ENCODE measurements at places on chromosomes 3 and 15. TPM values are rescaled to one million over a fixed set of nuclear protein-coding genes. Genes with fewer than 3 reads are reported as not detected.
A peak's percentile ranks its signal among the peaks of the same experiment; 100 is the strongest.

SCN11A gene
- total RNA-seq = 0.61 TPM

WDR93 gene
- total RNA-seq = not detected

GRCh38 chr3:64930891-64931290 lies 243.1 kb upstream of the ADAMTS9 start:
- no peaks in the 10 kb centered on the region for H3K4me1 ChIP-seq
- DNase-seq = no peak
- no peaks in the 10 kb centered on the region for H3K27me3 ChIP-seq
- no peaks in the 10 kb centered on the region for H3K36me3 ChIP-seq
- no peak overlapping the region for H3K27ac ChIP-seq
- no peak overlapping the region for H3K4me3 ChIP-seq

- peak overlapping the region; percentile 77 for H3K4me3 ChIP-seq
- no peaks in the 10 kb centered on the region for H3K4me1 ChIP-seq
- peak overlapping the region; percentile 89 for H3K27ac ChIP-seq
- DNase-seq = peak; percentile 43
- H3K36me3 ChIP-seq = no peaks in the 10 kb centered on the region
These were observed 514 bp downstream of the IGF2BP2 start for GRCh38 chr3:185824051-185825005.

GRCh38 chr3:101574388-101575112 lies 570 bp downstream of the PCNP start:
- H3K4me1 ChIP-seq = peaks cover 8% of the 10 kb centered on the region
- no peaks in the 10 kb centered on the region for H3K27me3 ChIP-seq
- no peaks in the 10 kb centered on the region for H3K36me3 ChIP-seq
- H3K4me3 ChIP-seq = peak overlapping the region; percentile 92

- no peaks in the 10 kb centered on the region for H3K4me1 ChIP-seq
- no peaks in the 10 kb centered on the region for H3K27me3 ChIP-seq
- peaks cover 2% of the 10 kb centered on the region for H3K36me3 ChIP-seq
- H3K4me3 ChIP-seq = no peak overlapping the region
These were observed 27.3 kb downstream of the RBM6 start for GRCh38 chr3:49967291-49967690.

GRCh38 chr15:83897037-83897436 lies 243.1 kb downstream of the ADAMTSL3 start:
- no peak overlapping the region for H3K4me3 ChIP-seq
- no peak for DNase-seq
- no peaks in the 10 kb centered on the region for H3K27me3 ChIP-seq
- H3K4me1 ChIP-seq = no peaks in the 10 kb centered on the region
- H3K27ac ChIP-seq = no peak overlapping the region
- H3K36me3 ChIP-seq = no peaks in the 10 kb centered on the region

DNA sequence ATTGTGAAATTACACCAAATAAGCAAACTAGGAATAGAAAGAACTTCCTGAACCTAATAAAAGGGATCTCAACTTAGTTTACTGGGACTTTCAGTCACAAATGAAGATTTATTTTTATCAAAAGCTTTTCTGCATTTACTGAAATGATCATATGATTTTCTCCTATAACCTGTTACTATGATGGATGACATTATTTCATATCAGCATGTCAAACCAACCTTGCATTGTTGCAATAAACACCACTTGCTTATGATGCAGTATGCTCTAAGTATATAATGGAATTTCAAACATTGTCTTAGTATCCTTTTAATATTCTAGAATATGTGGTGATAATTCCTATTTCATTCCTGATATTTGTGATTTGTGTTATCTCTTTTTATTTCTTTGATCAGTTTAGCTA lies 303.0 kb downstream of the CGGBP1 start:
- no peak for DNase-seq
- no peak overlapping the region for H3K27ac ChIP-seq
- no peaks in the 10 kb centered on the region for H3K27me3 ChIP-seq
- no peak overlapping the region for H3K4me3 ChIP-seq
- H3K4me1 ChIP-seq = no peaks in the 10 kb centered on the region

GRCh38 chr3:104988496-104988895 lies 378.2 kb upstream of the ALCAM start:
- no peaks in the 10 kb centered on the region for H3K27me3 ChIP-seq
- no peaks in the 10 kb centered on the region for H3K36me3 ChIP-seq
- H3K27ac ChIP-seq = no peak overlapping the region
- no peak overlapping the region for H3K4me3 ChIP-seq
- DNase-seq = no peak

DNA sequence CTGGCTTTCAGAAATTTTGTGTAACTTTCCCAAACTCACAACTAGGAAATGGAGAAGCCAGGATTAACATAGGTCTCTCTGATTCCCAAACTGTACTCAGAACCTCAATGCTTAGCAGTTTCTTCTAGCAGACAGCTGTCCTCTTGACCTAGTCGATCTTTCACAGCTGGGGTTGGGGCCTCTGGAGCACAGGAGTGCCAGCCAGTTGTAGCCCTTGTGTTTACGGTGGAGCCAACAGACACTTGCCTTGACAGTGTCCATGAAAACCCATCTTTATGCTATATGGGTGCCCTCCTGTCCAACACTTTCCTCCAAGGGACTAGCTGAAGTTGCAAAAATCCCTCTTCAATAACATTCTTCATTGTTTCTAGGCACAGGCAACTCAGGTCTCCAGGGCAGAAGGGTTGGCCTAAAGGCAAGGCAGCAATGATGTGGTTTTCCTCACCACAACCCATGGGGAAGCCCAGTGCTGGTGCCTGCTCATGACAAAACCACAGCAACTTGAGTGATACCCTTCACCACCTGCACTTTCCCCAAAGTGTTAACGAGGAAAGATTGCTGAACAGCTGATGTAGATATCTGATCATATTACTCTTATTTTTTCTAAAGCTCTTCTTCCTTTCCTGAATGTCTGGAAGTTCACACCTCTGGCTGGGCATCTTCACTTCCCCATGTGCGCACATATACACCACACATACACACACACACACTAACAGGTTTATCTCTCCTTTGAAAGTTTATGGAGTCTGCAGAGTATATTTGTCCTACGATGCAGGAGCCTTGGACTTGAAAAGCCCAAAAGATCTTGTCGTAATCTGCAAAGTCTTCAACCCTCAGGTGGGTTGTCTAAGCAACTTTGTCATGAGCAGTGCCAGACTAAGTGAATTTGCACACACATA lies 11.0 kb upstream of the KNG1 start:
- no peak overlapping the region for H3K27ac ChIP-seq
